ENCODE measurements at places on chromosomes 5 and 9.

DNA sequence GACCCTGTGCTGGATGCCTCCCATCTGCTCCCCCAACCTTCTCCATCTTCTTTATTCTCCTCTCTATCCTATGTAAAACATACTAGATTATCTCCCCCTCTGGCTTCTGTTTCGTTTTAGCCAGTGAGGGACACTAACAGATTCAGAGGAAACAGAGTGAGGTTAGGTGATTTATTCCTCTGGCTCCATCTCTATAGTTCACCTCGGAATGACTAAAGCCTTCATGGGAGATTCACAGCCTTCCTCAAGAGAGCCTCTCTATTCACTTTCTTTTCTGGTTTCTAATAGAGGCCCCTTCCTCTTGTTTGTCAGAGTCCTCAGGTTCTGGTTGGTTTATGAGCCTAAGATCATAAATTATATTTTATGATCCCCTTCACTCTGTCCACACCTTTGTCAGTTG, 633.1 kb upstream of the TYRP1 start:
- DNase-seq: no peak

DNA sequence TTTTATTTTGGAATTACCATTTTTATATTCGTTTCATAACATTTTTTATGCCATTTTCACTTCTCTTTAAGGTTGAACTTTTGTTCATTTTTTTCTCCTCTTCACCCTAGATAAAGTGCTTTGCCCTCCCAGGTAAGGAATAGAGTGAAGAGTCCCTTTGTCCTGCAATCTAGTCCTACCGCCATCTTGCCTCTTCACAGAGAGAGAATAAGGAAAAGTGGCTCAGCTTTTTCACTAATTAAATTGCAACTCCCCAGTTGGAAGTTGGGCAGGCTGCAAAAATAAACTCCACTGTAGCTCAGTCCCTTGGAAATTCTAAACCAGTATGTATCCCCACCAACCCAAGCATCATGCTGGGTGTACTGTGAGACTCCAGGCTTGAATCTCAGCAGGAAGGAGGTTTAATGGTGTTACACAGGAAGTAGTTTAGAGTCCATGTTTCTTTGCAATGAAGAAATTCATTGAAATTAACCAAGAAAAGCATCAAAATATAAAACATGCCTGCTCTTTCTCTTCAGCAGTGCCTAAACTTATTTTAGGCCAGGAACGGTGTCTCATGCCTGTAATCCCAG, 60.3 kb upstream of the PCSK1 start:
- DNase-seq: no peak

DNA sequence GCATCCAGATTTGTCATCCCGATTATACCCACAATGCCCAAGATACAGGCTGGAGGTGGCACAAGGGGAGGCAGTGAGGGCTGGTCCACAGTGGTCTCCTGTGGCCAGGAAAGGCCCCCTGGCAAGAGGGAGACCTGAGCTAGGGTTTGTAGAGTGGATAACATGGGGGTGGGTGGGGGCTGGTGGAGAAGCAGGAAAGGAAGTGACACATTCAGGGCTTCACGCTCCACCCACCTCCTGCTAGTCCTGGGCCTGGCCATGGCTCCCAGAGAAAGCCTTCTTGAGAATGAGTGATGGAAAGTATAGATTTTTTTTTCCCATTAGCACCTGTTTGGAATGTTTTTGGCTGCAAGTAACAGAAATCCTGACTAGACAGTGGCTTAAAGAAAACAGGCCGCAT, 81.3 kb downstream of the ANKRD33B start:
- no peak for DNase-seq

DNA sequence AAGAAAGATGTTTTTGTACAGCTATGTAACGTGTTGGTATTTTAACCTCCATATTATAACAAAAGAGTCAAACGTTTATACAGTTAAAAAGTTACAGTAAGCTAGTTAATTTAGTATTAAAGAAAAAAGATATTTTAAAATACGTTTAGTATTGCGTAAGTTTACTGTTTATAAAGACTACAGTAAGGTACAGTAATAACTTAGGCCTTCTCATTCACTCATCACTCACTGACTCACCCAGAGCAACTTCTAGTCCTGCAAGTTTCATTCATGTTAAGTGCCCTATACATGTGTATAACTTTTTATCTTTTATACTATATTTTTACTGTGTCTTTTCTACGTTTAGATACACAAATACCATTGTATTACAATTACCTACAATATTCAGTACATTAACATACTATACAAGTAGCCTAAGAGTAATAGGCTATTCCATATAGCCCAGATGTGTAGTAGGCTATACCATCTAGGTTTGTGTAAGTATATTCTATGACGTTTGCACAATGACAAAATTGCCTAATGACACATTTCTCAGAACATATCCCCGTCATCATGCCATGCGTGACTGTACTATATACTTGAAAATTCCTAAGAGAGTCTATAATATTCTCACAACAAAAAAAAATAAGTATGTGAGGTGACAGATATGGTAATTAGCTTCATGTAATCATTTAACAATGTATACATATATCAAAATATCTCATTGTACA, 33.8 kb downstream of the ERP44 start:
- no peak for DNase-seq

DNA sequence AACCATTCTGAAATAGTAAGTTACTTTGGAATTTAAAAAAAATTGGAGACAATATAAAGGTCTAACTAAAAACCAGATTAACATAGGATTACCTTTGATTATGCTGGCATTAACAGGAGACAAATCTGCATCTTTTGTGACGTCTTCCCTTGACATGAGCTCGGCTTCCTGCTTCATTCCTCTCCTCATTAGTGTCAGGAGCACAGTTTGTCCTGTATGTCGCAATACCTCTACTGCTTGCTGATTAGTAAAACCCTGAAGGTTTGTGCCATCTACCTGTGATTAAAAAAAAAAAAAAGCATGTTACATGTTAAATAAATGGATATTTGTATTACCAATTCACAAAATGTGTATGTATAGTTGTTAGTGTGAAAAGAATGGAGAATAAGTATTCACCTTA, 73.7 kb downstream of the MPDZ start:
- no peak for DNase-seq

DNA sequence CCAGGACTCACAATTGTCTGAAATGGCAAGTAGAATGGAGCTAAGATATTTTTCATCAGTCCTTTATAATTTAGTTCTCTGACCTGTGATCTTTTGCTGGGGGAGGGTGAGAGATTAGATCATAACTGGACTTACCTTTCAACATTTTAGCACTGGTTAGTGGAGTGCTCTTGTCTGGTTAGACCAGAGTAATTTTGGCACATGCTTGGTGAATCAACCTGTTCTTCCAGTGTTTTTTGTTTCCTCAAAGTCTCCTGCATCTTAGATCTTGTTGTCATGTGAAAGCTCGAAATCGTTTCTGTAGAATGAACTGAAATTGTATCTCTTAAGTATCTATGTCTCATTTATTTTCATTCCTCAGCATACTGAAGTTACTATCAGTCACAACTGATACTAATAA, 122.4 kb downstream of the TLE4 start:
- no peak for DNase-seq

GRCh38 chr9:112010537-112010936, 113.9 kb downstream of the UGCG start:
- peak; percentile 29 for DNase-seq

DNA sequence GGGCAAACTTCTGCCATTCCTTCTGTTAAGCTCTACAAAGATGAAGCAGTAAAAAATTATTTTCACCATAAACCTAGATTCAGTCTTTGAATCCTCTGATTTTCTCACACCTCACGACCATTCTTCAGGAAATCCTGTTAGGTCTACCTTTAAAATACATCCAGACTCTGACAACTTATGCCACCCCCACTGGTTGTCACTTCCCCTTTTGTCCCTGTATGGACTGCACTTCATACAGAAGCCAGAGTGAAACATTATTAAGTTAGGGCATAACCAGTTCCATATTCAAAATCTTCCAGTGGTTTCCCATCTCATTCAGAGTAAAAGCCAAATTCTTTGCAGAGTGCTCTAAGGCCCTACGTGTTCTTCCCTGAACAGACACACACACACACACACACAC, 499.8 kb downstream of the RASEF start:
- no peak for DNase-seq

DNA sequence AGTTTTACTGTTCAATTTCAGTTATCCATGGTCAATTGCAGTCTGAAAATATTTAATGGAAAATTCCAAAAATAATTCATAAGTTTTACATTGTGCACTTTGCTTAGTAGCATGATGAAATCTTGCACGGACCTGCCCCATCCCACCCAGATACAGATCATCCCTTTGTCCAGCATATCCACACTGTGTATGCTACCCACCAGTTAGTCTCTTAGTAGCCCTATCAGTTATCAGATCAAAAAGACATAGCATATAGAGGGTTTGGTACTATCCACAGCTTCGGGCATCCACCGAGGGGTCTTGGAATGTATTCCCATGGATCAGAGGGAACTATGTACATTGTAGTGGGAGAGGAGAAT, 97.7 kb downstream of the SLC44A1 start:
- DNase-seq: no peak

GRCh38 chr9:78288214-78288892, 8.6 kb upstream of the PSAT1 start:
- no peak for DNase-seq

- DNase-seq: no peak
Measured at GRCh38 chr5:130796032-130796431, 369.0 kb downstream of the HINT1 start.

DNA sequence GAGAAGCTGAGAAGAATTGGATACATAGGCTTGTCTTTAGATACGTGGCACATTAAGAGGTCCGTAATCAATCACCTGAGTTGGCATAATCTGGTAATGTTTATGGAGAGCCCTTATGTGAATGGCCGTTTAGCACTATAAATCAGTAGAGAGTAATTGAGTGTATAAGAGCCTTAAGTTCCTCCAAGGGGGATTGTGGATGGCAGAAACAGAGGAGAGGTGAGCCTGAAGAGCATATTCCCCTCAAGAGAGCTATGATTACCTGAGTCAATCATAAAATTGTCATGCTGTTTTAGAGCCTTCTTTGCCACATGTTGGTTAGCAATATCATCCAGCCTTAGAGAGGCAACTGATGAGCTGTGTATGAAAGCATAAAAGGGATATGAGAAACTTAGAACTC, 58.8 kb downstream of the FOCAD start:
- DNase-seq: no peak

DNA sequence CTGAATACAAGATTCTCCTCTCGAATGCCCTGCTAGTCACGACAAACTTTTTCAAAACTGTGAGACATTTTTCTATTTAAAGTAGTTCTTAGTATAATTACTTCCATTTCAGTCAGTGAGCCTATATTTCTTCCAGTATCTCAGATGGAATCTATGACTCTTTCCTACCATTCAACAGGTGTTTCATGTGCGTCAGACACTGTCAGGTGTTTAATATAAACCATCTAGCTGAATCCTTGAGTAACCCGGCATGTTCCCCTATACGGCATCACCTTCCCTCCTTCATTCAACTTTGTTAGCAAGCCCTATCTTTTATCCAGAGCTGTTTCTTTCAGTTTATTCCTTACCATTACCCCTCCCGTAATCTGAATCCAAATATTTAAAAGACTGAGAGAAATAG, 418.8 kb downstream of the RAB3C start:
- DNase-seq: no peak

GRCh38 chr5:163407034-163407655, 30.2 kb upstream of the CCNG1 start:
- DNase-seq: no peak

- no peak for DNase-seq
Measured at GRCh38 chr5:160555581-160555970, 133.9 kb downstream of the PTTG1 start.

DNA sequence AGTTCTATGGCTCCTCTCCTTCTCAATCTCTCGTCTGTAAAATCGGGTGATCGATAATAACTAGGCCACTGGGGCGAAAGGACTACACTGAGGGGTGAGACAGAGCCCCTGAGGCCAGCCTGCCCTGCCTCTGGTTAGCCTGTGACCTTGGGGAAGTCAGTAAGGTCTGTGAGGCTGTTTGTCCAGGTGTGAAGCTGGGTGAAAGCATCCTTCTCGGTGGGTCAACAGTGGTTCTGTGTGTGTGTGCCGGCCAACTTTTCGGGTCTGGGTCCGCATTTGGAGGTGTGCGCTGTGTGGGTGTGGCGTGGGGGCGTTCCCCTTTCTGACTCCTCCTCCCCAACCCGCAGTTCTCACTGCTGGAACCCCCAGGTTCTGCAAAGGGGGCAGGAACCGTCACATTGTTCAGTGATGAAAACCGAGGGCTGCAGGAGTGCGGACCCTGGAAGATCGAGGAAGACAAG, 5.0 kb upstream of the RNF44 start:
- peak; percentile 55 for DNase-seq

- no peak for DNase-seq
Measured at GRCh38 chr9:18905028-18905882, 127.8 kb downstream of the SAXO1 start.

DNA sequence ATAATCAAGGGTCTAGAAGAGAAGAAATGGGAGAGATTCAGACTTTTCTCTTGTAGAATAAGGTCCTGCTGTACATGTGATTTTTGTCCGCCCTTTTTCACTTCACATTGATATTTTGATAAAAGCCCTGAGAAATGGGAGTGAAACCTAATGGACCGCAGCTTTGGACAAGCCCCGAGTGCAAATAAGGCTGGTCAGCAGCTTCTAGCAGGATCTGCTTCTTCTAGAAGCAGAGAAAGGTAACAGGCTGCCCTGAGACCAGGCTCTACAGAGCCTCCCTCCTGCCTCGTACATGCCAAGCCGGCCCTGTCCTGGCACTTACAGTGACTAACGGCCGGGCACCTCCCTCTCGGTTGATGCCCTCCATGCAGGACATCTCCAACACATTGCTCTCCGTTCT, 33.4 kb downstream of the ACER2 start:
- DNase-seq: no peak

DNA sequence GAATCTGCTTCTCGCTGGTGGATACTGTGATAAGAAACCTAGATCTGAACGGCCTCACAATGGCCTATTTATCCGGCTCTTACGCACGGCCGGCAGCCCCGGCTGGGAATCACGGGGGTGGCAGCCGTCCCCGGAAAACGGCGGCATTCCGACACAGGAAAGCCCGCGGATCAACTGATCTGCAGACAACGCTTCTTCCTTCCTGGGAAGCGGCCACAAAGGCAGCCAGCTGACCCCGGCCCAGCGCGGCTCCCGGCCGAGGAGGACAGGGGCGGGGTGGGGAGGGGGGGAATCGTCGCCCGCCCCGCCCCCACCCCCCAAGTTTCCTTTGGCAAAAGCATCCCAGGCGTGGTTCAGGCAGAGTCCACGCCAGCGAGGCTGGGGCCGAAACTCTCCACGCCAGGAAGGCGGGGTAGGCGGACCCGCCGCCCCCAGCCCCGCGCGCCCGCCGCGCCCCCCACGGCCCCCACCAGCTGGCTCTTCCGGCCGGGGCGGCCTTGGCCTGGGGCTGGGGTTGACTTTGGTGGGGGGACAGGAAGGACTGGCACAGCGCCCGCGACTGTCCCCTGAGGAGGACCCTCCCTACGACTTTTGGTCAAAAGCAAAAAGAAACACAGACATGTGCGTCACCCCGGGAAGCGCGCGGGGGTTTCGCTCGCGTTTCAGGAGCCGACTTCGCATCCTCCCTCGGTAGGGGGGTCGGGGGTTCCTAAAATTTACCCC, 247.7 kb upstream of the ANKRD55 start:
- no peak for DNase-seq

- no peak for DNase-seq
Measured at GRCh38 chr5:40394698-40395097, 285.0 kb upstream of the PTGER4 start.
